NCI-H1436 treated with DMSO at 0.1 percent for 48 hours (cell line): ENCODE measurements at places on chromosomes 2 and 18.

- no peak for DNase-seq
Measured at GRCh38 chr2:196171946-196172345, 568 bp upstream of the STK17B start.

DNA sequence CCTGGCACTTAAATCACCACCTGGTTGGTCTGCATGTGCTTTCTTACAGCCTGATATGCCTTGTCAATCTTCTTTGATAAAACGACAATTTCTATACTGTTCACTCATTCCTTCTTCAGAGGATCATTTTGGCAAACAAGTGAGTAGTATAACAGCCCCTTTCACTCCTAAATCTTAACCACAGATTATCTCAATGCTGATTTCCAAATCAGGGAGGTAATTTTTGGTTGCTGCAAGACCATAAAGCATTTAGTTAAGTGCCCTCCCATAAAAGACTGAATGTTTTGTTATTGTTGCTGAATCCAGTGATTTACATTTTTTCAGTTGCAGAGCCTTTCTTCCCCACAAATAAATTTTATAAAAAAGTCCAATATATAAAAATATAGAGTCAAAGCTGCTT, 129.2 kb upstream of the CYP26B1 start:
- DNase-seq: no peak

- no peak for DNase-seq
Measured at GRCh38 chr2:28352610-28353195, 40.0 kb upstream of the FOSL2 start.

- DNase-seq: peak; percentile 90
Measured at GRCh38 chr18:33128581-33128980, 311.9 kb downstream of the CCDC178 start.

DNA sequence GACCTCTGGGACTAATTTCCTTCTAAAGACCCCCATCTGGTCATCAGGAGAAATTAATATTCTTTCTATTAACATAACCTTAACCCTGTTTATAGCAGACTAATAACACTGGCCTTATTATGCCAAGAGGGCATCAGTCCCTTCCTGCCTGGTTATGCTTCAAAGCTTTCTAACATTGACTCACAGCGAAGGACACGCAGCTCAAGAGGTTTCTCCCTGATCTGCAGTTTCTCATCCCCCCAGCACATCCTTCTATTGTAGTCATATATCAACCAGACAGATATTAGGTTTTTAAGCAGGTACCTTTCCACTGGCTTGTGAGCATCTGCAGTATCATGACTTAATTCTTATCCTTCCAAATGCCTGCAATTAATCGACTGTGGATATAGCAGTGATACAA, 100.0 kb upstream of the CXCR4 start:
- DNase-seq: no peak

DNA sequence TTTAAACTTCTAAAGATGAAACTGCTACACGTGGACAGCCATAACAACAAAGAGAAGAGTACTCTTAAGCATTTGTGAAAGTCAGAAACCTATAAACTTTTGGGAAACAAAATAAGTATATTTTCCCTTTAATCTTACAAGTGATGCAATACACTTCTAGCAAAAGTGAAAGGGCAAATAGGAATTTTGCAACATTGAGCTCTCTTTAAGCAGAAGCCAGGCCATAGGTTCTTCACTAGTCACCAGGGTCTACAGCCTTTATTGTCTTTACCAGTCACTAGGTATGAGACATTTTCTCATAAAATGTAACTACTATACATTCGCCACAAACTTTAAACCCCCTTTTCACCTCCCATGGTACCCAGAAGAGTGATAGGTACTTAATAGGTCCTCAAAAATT, 37.5 kb downstream of the SCN1A start:
- no peak for DNase-seq

DNA sequence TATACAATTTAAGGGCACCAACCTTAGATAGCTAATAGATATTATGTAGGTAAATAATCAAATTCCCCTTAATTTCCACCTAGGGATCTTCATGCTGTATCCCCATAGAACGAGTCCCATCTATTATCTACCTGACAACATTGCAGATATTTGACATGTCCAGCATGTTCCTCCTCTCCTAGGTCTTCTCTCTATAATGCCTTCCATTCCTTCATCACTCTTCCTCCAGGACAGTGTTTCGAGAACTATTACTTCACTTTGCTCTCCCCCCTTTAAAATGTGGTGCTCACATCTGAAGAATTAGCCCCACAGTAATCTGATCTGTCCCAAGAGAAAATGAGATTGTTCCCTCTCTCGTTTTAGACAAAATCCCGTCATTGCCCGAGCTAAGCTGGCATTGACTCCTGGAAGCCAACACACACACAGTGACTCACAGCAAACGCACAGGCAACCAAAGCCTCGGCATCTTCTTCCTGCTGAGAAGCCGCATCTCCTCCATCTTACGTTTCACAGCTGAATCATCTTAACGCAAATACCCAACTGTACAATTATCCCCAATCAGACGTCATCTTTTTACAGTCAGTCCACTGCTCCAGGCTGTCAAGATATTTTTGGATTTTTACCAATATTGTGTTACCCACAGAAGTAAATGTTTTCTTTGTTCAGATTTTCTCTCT, 162.9 kb upstream of the AGAP1 start:
- no peak for DNase-seq
